Germinal center (tissue), 1 donor: ENCODE measurements at places on chromosomes 5 and 9.

DNA sequence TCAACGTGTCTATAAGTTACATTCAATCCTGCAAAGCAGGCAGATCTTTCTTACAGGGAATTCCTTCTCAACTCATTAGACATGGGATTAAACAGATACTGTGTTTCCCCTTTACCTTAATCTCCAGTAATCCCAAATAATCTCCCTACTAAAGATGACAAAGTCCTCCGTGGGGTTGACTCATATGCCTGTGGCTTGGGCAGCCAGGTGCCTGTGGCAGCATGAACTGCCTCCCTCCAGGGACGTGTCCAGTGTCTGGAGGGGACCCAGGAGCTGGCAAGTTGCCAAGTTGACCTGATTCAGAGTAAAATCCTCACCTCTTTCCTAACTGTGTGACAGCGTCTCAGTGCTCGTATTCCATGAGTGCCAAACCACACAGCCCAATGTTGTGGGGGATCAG, 94.6 kb upstream of the PTCH1 start:
- no peak for DNase-seq

- peak; percentile 78 for DNase-seq
Observed at GRCh38 chr5:176573564-176574296, 24.6 kb downstream of the CDHR2 start.

DNA sequence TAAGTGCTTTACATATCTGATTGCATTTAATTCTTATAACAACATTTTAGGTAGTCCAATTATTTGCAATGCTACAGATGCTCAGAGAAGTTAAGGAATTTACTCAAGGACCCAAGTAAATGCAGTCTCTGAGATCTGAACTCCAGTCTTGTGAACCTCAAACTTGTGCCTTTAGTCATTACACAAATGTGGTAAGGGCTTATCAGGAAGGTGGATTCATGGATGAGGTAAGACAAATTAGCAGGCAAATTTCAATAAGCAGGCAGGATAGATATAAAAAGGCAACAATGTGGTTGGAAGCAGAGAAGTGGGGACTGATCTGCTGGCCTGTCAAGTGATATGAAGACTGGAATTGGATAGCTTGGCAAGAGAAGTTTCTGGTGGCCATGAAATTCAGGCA, 29.5 kb downstream of the HMHB1 start:
- DNase-seq, result no peak

- no peak for DNase-seq
Observed at GRCh38 chr5:179606071-179606909, 17.2 kb downstream of the HNRNPH1 start.

GRCh38 chr9:134620751-134621557, 20.6 kb upstream of the COL5A1 start:
- no peak for DNase-seq

- DNase-seq, result no peak
Observed at GRCh38 chr5:109992264-109992915, 302.7 kb downstream of the MAN2A1 start.
